Activated naive CD4-positive, alpha-beta T cell treated with anti-CD3 and anti-CD28 coated beads for 36 hours (primary cell): ENCODE measurements at places on chromosomes 16 and 17. TPM values are rescaled to one million over a fixed set of nuclear protein-coding genes. Genes with fewer than 3 reads are reported as not detected.

C17orf113 gene
- 0.31 TPM for total RNA-seq

SLC13A2 gene
- not detected for total RNA-seq

TMEM92 gene
- not detected for total RNA-seq

DNA sequence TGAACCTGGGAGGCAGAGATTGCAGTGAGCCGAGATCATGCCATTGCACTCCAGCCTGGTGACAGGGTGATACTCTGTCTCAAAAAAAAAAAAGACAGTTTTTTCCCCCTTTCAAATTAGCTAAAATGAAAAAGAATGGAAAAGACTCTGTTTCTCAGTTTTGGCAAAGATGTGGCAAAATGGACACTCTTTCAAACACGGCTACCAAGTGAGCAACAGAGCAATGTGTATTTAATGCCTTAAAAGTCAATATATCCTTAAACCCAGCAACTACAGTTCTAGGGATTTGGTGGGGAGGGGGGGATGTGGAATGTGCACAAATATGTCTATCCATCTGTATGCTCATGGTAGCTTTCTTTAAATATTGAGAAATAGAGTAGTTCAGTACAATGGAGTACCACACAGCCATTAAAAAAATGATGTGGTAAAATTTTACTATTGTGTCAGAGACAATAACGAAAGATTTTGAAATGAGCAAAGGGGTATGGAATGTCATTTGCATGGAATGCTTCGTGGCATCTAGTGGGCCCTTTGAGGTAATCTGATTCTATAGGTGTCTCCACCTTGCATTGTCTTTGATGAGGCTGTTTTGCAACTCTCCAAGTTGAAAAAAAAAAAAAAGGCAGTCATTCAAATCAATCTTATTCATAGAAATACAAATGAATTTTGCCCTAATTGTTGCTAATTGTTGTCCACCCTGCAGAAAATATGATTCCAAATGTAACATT lies 108.1 kb downstream of the AXIN2 start:
- H3K27me3 ChIP-seq: no peaks in the 10 kb centered on the region
- H3K36me3 ChIP-seq: no peaks in the 10 kb centered on the region

DNA sequence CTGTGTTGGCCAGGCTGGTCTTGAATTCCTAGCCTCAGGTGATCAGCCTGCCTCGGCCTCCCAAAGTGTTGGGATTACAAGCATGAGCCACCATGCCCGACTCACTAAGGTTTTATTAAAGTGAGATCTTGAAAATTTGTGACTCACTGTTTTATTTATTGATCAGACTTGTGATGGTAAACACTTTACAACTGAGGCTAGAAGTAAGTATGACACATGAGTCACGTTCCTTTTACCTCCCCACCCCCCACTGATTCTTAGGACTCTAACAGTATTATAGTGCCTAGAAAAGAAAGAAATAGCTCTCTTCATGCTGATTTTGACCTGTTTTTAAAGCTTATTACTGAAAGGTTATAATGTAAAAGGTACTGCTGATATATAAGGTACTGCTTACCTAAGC lies 160.6 kb downstream of the TANC2 start:
- no peaks in the 10 kb centered on the region for H3K27me3 ChIP-seq
- H3K4me1 ChIP-seq: no peaks in the 10 kb centered on the region
- no peak overlapping the region for H3K4me3 ChIP-seq
- H3K27ac ChIP-seq: no peak overlapping the region
- no peak for DNase-seq

DNA sequence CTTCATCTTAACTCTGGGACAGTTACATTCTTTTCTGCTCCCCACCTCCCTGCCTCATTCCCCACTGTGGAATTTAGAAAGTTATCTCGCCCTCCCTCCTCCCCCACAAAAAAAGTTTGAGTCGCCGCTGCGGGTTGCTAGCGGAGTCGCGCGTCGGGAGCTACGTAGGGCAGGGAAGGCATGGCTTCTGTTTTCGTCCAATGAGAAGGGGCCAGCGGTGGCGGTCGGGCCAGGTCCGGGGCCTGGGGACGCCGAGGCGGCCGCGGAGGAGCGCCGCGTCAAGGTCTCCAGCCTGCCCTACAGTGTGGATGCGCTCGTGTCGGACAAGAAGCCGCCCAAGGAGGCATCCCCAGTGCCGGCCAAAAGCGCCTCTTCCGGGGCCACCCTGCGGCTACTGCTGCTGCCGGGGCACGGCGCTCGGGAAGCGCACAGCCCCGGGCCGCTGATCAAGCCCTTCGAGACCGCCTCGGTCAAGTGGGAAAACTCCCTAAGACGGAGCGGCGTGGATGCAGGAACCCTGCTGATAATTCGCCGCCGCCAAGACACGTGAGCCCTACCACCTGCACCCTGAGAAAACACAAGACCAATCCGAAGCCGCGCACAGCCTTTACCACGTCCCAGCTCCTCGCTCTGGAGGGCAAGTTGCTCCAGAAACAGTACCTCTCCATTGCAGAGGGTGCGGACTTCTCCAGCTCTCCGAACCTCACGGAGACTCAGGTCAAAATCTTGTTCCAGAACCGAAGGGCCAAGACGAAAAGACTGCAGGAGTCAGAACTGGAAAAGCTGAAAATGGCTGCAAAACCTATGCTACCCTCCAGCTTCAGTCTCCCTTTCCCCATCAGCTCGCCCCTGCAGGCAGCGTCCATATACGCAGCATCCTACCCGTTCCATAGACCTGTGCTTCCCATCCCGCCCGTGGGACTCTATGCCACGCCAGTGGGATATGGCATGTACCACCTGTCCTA lies 8.9 kb downstream of the OR4D1 start:
- peak; percentile 71 for DNase-seq
- peaks cover 41% of the 10 kb centered on the region for H3K4me1 ChIP-seq
- peak overlapping the region; percentile 76 for H3K4me3 ChIP-seq
- H3K27me3 ChIP-seq: no peaks in the 10 kb centered on the region

GRCh38 chr17:2067608-2068024 lies 12.7 kb downstream of the HIC1 start:
- H3K36me3 ChIP-seq: peaks cover 60% of the 10 kb centered on the region
- no peak overlapping the region for H3K4me3 ChIP-seq
- H3K4me1 ChIP-seq: peaks cover 32% of the 10 kb centered on the region

DNA sequence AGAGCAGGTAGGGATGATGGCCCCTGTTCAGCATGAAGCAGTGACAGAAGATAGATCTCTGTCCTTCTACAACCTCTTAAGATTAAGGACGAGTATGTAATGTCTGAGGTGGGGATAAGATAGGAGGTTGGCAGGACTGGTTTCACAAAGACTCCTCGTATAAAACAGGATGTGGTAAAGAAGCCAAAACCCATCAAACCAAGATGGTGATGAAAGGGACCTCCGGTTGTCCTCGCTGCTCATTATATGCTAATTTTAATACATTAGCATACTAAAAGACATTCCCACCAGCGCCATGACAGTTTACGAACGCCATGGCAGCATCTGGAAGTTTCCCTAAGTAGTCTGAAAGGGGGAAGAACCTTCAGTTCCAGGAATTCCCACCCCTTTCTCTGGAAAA lies 27.3 kb downstream of the MIS12 start:
- peaks cover 35% of the 10 kb centered on the region for H3K36me3 ChIP-seq
- DNase-seq: peak; percentile 14
- H3K4me3 ChIP-seq: no peak overlapping the region
- no peaks in the 10 kb centered on the region for H3K27me3 ChIP-seq

- no peak overlapping the region for H3K4me3 ChIP-seq
- peaks cover 30% of the 10 kb centered on the region for H3K4me1 ChIP-seq
- peaks cover 27% of the 10 kb centered on the region for H3K36me3 ChIP-seq
- no peak for DNase-seq
- no peaks in the 10 kb centered on the region for H3K27me3 ChIP-seq
- no peak overlapping the region for H3K27ac ChIP-seq
Observed at GRCh38 chr17:45405250-45406086, 27.2 kb downstream of the ARHGAP27 start.
